ENCODE measurements at places on chromosomes 16 and 17. TPM values are rescaled to one million over a fixed set of nuclear protein-coding genes. Genes with fewer than 3 reads are reported as not detected.

CCL16 gene
- total RNA-seq, result not detected

RABEP1 gene
- 40.0 TPM for total RNA-seq

MKS1 gene
- total RNA-seq, result 8.9 TPM

GRCh38 chr16:51638339-51639135 lies 487.5 kb upstream of the SALL1 start:
- H3K36me3 ChIP-seq, result no peaks in the 10 kb centered on the region
- H3K4me1 ChIP-seq, result no peaks in the 10 kb centered on the region
- no peaks in the 10 kb centered on the region for H3K27me3 ChIP-seq
- DNase-seq, result peak; percentile 6
- H3K27ac ChIP-seq, result no peak overlapping the region

DNA sequence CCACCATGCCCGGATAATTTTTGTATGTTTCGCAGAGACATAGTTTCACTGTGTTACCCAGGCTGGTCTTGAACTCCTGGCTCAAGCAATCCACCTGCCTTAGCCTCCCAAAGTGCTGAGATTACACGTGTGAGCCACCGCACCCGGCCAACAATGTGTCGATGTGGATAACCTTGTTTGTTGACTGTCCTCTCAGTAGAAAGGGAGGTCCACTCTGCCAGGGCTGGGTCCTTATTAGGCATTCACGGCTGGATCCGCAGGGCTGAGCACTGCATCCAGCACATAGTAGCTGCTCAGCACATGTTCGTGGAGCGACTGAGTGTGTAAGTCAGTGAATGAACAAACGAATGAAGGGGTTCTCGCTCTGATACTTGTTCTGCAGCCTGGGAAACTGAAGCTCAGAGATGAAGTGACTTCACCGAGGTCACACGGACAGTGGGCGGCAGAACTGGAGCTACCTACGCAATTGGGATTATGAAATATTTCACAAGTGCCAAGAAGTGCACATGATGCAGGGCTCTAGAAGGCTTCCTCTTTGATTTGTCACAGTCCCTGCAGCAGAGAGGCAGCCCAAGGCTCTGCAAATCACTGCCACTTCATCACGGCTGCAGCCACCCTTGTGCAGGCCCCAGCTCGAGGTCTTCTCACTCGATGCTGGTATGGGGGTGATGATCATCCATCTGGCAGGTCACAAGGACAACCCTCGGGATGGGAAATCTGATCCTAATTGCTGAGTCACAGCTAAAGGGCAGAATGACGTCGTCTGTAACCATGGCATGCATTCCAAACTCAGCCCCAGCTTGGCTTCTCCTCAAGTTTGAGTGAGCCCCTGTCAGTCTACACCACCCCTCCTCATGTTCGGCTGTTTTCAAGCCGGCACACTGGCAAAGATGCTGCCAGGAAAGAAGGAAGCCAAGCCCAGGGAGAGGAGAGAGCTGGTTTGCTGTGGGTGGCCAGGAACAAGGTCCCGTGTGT lies 28.0 kb upstream of the SNN start:
- peaks cover 13% of the 10 kb centered on the region for H3K4me1 ChIP-seq
- peak; percentile 100 for DNase-seq
- H3K27me3 ChIP-seq, result no peaks in the 10 kb centered on the region
- no peaks in the 10 kb centered on the region for H3K36me3 ChIP-seq
- peak overlapping the region; percentile 84 for H3K27ac ChIP-seq

DNA sequence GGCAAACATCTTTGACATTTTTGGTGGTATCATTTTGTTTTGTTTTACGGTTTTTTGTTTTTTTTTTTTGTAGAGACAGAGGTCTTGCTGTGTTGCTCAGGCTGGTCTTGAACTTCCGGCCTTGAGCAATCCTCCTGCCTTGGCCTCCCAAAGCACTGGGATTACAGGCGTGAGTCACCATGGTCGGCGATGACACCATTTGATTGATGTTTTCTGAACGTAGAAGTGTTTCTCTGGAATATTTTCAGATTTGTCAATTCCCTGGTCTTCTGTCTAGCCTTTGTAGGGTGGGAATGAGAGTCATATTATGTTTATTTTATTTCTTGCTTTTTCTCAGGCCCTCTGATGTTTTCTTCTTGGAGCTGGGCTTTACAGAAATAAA lies 32.2 kb upstream of the BRD7 start:
- no peaks in the 10 kb centered on the region for H3K27me3 ChIP-seq
- no peak overlapping the region for H3K4me3 ChIP-seq
- DNase-seq, result no peak
- H3K4me1 ChIP-seq, result no peaks in the 10 kb centered on the region
- no peaks in the 10 kb centered on the region for H3K36me3 ChIP-seq

DNA sequence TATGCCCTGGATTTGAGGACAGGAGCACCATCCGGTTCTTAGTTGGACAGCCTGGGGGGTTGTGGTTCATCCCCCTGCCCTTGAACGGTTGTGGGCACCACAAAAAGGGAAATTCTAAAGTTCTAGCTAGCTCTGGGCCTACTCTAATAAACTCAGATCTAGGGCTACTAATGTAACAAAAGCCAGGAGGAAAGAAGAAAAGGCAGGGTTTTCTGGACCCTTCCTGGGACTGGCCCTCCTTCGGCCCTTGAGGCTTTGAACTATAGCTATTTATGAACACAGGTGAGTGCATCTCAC lies 15.1 kb downstream of the ETV4 start:
- H3K4me3 ChIP-seq, result no peak overlapping the region
- H3K4me1 ChIP-seq, result peaks cover 15% of the 10 kb centered on the region
- H3K36me3 ChIP-seq, result peaks cover 12% of the 10 kb centered on the region
- no peak for DNase-seq
- H3K27ac ChIP-seq, result peak overlapping the region; percentile 97
- H3K27me3 ChIP-seq, result no peaks in the 10 kb centered on the region

DNA sequence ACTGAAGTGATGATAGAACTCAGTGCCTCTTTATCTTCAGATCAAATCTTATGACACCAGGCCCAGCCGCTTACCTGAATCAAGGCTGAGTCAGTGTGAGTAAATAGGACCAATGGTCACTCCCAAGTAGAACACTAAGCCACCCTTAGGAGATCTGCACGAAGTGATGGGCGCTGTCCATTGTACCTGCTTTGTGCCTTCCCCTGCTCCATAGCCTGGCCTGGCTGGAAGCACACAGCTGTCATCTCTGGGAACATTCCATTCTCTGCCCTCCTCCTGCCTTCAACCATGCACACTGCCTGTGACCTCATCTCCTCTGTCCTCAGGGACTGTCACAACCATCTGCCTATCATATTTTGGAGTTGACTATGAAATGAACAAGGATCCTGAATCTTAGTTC lies 279.5 kb upstream of the ASIC2 start:
- DNase-seq, result no peak
- H3K4me1 ChIP-seq, result no peaks in the 10 kb centered on the region
- H3K36me3 ChIP-seq, result no peaks in the 10 kb centered on the region
- H3K27ac ChIP-seq, result no peak overlapping the region

DNA sequence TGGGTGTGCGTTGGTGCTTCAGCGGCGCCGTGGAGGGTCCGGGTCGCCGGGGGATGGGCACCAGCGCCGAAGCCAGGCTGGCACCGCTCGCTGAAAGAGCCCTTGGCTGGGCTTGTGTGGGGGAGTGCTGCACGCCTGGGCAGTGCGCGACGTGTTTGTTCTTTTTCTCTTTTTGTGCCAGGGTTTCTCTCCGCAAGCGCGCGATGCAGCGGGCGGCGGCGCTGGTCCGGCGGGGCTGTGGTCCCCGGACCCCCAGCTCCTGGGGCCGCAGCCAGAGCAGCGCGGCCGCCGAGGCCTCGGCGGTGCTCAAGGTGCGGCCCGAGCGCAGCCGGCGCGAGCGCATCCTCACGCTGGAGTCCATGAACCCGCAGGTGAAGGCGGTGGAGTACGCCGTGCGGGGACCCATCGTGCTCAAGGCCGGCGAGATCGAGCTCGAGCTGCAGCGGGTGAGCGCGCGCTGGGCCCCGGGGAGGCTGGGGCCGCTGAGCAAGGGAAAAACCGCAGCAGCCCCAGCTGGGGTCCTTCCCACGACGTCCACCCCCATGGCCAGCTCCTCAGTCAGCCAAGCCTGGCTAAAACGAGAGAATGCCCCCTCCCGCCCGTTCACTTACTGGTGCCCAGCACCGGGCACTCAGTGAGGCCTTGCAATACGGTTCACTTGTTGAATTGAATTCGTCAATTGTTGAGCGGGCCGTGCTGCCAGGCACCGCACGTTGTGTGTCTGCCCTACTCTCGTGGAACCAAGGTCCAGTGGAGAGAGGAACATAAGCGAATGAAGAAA lies 541 bp downstream of the GPT2 start:
- H3K27ac ChIP-seq, result peak overlapping the region; percentile 61
- H3K4me3 ChIP-seq, result peak overlapping the region; percentile 79
- H3K27me3 ChIP-seq, result peaks cover 10% of the 10 kb centered on the region
- peaks cover 3% of the 10 kb centered on the region for H3K36me3 ChIP-seq
